ENCODE measurements at places on chromosomes 5 and 9.

DNA sequence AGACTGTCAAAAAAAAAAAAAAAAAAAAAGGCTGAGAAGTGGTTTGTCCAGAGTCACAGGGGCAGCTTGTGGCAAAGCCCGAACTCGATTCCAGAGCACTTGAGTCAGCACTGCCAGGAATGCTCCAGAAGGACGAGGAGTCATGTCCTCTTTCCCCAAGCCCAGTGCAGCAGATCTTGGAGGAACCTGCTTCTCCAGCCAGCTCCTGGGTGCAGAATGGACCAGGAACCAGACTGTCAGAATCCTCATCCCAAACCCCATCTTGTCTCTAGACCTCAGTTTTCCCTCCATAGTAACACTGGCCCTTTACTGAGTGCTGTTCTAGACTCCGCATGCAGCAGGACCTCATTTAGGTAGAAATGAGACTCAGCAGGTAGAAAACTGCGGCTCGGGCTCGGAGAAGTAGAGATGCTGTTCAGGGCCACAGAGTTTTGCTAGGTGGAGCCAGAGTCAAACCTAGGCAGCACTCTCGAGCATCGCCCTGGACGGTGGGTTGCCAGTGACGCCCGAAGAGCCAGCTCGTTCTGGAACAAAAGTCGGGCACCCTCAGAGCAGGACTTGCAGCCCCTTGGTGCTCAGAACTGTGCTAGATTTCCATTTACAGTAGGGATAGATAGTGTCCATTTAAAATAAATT lies 15.4 kb downstream of the CD74 start:
- no peak for DNase-seq

DNA sequence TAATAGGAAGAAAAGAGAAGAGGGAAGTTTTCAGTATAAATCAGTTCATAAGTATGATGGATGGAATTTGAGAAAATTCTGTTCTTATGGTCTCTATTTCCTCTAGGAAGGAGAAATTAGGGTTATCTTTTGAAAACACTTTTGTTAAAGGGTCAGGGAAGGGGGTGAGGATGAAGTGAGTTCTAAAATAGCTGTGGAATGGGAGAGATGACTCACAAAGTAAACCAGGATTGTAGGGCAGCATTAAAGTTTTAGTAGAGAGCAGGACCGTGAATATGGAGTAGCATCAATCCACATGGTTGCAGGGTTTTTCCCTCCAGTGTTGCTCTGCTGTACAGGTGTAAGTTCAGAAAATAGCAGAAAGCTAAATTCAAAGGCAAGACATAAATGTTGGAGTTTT lies 32.4 kb downstream of the MUSK start:
- no peak for DNase-seq

DNA sequence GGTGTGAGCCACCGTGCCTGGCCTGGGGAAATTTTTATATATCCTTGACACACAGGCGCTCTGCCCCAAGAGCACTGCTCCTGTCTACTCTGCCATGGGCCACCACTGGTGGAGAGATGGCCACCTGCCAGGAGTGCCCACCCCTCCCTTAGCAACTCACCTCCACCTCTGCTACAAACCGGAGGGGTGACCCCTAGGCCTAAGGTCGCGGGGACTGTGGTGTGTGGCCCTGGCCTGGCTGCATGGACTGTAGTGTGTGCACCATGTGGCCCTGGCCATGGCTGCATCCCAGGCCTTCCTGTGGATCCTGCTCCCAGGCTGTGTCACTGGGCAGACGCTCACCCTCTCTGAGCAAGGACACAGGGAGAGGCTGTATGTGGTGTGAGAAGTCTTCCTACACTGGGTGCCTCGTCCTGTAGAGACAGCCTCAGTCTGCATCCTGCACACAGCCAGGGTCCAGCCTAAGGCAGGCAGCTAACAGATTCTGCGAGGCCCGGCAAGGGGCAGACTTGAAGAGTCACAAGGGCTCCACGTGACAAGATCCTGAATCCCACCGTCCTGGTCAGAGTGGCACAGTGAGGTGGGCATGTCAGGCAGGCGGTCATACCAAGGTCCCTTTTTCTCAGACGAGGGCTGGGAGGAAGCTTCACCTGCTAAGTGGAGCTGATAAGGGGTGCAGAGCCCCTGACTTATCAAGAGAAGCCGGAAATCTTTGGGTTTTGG lies 10.3 kb downstream of the NINJ1 start:
- DNase-seq = no peak

GRCh38 chr9:96691326-96691725 lies 36.2 kb upstream of the PRXL2C start:
- DNase-seq = no peak

GRCh38 chr9:33791117-33791516 lies 4.2 kb upstream of the PRSS3 start:
- DNase-seq = no peak

- no peak for DNase-seq
These were observed 102.2 kb downstream of the TRIO start for GRCh38 chr5:14245132-14245925.

- no peak for DNase-seq
These were observed 29.7 kb upstream of the FAM169A start for GRCh38 chr5:74895906-74896305.

DNA sequence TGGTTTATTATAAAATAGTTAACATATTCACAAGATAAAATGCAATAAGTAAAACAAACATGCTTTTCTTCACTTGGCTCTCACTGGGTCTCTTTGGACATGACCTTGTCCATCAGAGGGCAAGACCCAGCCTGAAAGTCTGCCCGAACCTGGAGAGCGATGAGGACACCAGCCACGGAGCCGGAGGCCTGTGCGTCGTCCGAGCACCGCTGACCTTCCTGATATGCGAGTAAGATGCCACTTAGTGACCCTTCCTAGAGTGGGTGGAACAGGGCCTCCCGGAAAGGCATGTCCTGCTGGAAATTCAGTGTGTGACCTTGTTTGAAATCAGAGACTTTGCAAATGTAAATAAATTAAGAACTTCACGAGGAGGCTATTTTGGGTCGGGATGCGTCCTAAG lies 52.9 kb downstream of the IRX2 start:
- DNase-seq = no peak

DNA sequence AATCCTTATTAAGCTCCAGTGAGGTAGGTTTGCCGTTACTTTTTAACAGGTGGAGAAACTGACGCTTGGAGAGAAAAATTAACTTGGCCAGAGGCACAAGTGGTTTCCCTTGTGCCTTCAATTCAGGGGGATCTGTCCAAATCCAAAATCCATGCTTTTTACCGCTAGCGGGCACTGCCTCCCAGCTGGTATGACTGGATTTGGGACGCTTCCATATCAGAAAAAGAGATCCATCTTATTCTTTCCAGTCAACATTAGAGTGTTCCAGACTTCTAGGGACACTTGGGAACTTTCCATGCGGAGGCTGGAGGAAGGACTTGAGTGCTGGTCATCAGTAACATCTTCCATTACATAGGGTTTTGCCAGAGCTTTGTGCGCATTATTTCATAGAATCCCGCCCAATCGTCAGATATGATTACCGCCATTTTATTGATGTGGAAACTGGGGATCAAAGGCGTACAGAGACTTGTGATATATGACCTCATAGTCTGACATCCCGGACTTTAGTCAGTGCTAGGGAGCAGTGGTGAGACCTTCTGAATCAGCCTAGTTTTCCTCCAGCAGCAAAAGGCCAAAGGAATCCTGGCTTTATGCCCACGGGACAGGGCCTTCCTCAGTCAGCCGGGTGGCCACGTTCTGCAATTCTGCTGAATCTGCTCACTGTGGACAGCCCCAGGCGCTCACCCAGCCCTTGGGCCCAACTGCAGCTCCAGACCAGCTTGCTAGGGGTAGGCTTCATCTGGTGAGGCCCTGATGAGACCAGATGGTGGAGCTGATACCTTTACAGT lies 1.1 kb upstream of the GNPDA1 start:
- peak; percentile 68 for DNase-seq

Data from psoas muscle (tissue), 8 donors.